ENCODE measurements at places on chromosomes 3 and 15. TPM values are rescaled to one million over a fixed set of nuclear protein-coding genes. Genes with fewer than 3 reads are reported as not detected.

The CHRFAM7A gene
- total RNA-seq = not detected

The ZCWPW2 gene
- total RNA-seq = 0.58 TPM

The CILP gene
- not detected for total RNA-seq

The RAB43 gene
- 22.4 TPM for total RNA-seq

The HTR3E gene
- not detected for total RNA-seq

The AMIGO3 gene
- total RNA-seq = 0.07 TPM

The GOLGA6L7 gene
- total RNA-seq = not detected

The SLC22A13 gene
- not detected for total RNA-seq

The DPPA4 gene
- total RNA-seq = not detected

The C3orf85 gene
- not detected for total RNA-seq

The CAND2 gene
- total RNA-seq = 5.9 TPM

The RGMA gene
- total RNA-seq = 0.40 TPM

The CAMKV gene
- not detected for total RNA-seq

The HACD2 gene
- total RNA-seq = 29.4 TPM

The SLMAP gene
- 53.5 TPM for total RNA-seq

The GOLGA8T gene
- total RNA-seq = not detected
